Esophagus muscularis mucosa (tissue), 4 donors: ENCODE measurements at places on chromosomes 3 and 15. TPM values are rescaled to one million over a fixed set of nuclear protein-coding genes. Genes with fewer than 3 reads are reported as not detected.

Gene GOLGA6D
- not detected for total RNA-seq

Gene SLC22A13
- 0.29 TPM for total RNA-seq

Gene PARP15
- total RNA-seq: 0.39 TPM

Gene EFCAB12
- total RNA-seq: not detected

Gene PARP16
- 11.2 TPM for total RNA-seq

Gene ATP8B4
- 6.3 TPM for total RNA-seq

Gene TPRG1
- total RNA-seq: 4.3 TPM

Gene HGD
- total RNA-seq: not detected

Gene FAM162A
- total RNA-seq: 28.2 TPM

Gene RTP3
- not detected for total RNA-seq

DNA sequence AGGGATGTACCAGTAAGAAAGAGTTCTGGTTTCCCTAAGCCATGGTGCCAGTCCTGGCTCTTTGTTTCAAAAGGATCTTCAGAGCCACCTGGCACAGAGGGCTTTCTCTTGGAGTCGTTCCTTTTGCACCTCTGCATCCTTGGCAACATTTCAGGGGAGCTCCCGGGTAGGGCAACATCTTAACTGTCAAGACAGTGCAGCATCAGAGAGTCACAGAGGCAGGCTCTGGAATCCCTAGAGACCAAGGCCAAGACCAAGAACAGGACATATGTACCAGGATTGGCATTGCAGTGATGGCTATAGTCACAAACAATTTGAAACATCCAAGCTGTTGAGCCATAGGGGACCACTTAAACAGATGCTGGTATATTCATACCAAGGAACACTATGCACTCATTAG lies 129.4 kb upstream of the ADPGK start:
- H3K36me3 ChIP-seq: no peaks in the 10 kb centered on the region
- H3K4me3 ChIP-seq: no peak overlapping the region
- DNase-seq: no peak
- no peaks in the 10 kb centered on the region for H3K4me1 ChIP-seq
- no peak overlapping the region for H3K27ac ChIP-seq

GRCh38 chr3:58161435-58162398 lies 49.1 kb downstream of the DNASE1L3 start:
- H3K27me3 ChIP-seq: no peaks in the 10 kb centered on the region
- H3K36me3 ChIP-seq: peaks cover 66% of the 10 kb centered on the region
- H3K4me3 ChIP-seq: no peak overlapping the region
- DNase-seq: peak; percentile 96

DNA sequence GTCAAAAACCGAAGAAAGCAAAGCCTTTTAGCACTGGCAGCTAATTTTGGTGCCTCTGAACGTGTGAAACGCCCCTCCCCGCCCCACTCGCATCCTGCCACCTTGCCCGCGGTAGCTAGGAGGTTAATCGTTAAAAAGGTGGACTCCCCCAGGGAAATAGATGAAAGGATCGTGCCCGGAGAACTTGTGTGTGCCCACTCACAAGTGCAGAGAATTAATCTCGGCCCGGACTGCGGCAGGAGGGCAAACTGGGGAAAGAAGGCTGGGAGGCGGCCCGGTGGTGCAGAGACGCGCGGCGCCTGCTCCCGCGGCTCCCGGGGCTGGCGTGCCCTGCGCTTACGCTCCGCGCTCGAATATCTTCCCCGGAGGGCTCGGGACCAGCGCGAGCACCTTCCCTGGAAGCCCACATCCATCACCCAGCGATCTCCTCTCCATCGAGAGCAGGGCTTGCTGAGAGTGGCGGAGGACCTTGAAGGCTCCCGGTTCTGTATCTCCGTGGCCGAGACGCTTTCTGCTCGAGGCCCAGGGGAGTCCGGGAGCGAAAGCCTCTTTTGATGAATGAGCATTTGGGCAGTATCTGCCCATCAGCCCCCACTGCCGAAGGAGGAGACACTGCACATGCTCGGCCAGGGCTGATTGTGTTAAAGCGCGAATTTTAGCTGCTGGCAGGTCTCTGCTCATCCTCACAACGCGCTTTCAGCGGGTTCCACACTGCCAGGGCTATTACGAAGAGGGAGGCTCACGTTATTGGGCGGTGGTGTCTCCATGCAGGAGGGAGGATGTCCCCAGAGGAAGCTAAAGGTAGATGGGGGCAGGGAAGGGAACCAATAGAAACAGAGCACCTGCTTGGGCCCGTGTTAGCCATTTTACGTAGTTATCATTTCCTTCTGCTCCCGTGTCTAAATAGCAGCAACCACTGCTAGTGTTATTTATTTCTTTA lies 1.3 kb upstream of the SPTSSB start:
- H3K27me3 ChIP-seq: peaks cover 35% of the 10 kb centered on the region
- no peaks in the 10 kb centered on the region for H3K36me3 ChIP-seq
- H3K27ac ChIP-seq: peak overlapping the region; percentile 0
- DNase-seq: no peak
- H3K4me1 ChIP-seq: peaks cover 20% of the 10 kb centered on the region

- H3K27ac ChIP-seq: no peak overlapping the region
- no peaks in the 10 kb centered on the region for H3K4me1 ChIP-seq
- no peak overlapping the region for H3K4me3 ChIP-seq
- no peaks in the 10 kb centered on the region for H3K36me3 ChIP-seq
- no peaks in the 10 kb centered on the region for H3K27me3 ChIP-seq
Observed at GRCh38 chr3:53688989-53689388, 157.2 kb downstream of the CHDH start.

DNA sequence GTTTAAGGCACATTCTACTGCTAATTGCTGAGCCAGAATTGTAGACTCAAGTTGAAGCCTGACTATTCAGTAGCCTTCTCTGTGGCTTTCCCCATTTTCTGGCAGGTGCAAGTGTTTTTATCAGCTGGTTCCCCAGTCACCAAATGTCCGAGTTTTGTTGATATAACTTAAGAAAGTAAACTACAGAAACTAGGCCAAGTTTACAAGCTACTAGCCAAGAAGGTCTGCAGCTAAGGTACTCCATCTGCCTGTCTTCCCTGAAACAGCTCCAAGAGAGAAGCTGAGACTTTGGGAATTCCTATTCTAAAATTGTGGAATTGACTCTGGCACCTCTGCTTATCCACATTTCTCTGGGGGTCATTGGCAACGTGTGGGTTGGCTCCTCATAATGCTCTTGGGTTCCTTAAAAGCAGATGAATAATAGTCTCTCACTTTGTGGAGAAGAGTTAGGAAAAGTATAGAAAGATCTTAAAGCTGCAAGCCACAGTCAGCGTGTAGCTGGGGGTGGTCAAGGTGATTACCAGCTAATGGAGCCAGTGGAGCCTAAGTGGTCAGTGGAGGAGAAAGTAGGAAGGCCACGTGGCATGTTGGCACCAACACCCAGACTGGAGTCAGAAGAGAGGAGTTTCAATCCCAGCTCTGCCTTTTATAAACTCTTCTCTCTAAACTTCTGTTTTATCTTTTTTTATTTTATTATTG lies 128.8 kb downstream of the PEX5L start:
- H3K36me3 ChIP-seq: no peaks in the 10 kb centered on the region
- no peak overlapping the region for H3K27ac ChIP-seq
- H3K4me3 ChIP-seq: no peak overlapping the region

DNA sequence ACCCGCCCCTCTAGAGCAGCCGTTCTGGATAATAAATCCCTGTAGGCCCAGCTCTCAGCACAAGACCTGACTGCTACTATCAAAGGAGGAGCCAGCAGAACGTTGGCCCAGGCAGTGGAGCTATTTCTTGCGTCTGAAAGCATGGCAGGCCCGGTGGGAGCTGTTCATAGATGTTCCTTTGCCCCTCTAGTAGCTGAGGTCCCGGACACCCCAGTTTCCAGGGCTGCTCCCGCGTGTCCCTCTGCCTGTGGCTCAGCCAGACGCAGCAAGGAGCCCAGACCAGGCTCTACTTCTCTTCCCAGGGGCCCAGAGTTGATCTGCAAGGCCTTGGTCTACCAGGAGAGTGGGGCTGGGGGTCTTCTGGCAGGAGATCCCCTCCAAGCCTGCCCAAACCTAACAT lies 76.1 kb downstream of the FAM174B start:
- no peaks in the 10 kb centered on the region for H3K4me1 ChIP-seq
- no peaks in the 10 kb centered on the region for H3K27me3 ChIP-seq
- H3K36me3 ChIP-seq: no peaks in the 10 kb centered on the region
- no peak overlapping the region for H3K27ac ChIP-seq
- no peak overlapping the region for H3K4me3 ChIP-seq

- H3K27me3 ChIP-seq: no peaks in the 10 kb centered on the region
- no peaks in the 10 kb centered on the region for H3K36me3 ChIP-seq
- no peaks in the 10 kb centered on the region for H3K4me1 ChIP-seq
- DNase-seq: no peak
- no peak overlapping the region for H3K4me3 ChIP-seq
- no peak overlapping the region for H3K27ac ChIP-seq
Observed at GRCh38 chr15:31511707-31512310, 185.2 kb downstream of the KLF13 start.

DNA sequence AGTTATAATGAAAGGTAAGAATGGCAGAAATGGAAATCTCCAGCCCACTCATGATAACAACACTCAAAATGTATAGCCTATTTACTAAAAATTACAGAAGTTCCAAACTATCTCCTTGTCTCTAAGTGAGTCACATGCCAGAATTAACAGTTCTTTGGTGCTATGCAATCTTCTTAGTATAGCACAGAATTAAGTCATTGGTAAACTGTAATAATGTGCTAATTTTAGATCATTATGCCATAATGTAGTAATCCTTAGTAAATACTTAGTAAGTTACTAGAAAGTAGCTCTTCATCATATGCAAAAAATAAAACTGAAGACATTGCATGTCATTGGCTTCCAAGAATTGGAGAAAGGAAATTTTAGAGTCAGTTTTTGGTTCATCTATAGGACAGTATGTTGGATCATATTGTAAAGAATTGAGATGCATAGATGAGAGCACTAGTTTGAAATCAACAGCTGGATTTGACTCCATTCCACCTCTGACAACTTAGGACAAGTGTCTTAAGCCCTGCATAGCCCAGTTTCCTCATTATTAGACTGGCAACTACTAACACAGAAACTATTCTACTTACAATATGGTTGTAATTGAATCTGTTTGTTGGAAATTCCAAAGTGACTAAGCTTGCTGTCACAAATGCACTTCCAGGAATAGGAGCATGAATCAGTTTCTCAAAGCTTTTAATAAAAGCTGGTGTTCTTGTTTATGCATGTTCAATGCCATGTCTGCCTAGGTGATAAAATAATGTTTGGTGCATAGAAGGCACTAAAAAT lies 40.1 kb upstream of the CD47 start:
- no peak for DNase-seq
- H3K27ac ChIP-seq: no peak overlapping the region
- peaks cover 19% of the 10 kb centered on the region for H3K4me1 ChIP-seq

GRCh38 chr15:101325263-101326025 lies 30.4 kb upstream of the SNRPA1 start:
- H3K27ac ChIP-seq: no peak overlapping the region
- no peak for DNase-seq
- no peak overlapping the region for H3K4me3 ChIP-seq
- H3K36me3 ChIP-seq: no peaks in the 10 kb centered on the region

DNA sequence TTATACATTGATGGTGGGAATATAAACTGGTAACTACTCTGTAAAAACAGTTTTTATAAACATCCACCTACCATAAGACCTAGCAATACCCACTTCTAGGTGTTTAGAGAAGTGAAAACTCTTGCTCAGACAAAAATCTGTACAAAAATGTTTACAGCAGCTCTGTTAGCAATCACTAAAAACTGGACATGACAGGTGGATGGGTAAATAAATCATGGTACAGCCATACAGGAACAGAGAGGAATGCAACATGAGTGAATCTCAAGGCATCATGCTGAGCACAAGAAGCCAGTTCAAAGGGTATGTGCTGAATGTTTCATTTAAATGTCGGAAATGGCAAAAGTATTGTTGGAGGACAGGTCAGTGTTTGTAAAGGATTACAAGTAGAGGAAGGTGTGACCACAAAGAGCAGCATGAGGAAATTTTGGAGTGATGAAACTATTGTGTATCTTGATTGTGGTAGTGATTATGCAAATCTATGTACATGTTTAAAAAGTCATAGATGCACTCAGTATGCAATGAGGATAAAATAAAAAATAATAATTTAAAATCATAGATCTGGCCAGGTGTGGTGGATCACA lies 2.8 kb upstream of the RNU5A-1 start:
- no peaks in the 10 kb centered on the region for H3K27me3 ChIP-seq
- no peaks in the 10 kb centered on the region for H3K36me3 ChIP-seq
- H3K4me3 ChIP-seq: no peak overlapping the region
- H3K4me1 ChIP-seq: peaks cover 8% of the 10 kb centered on the region
- no peak for DNase-seq

- no peaks in the 10 kb centered on the region for H3K36me3 ChIP-seq
- H3K4me3 ChIP-seq: no peak overlapping the region
- no peak overlapping the region for H3K27ac ChIP-seq
- no peaks in the 10 kb centered on the region for H3K27me3 ChIP-seq
- no peaks in the 10 kb centered on the region for H3K4me1 ChIP-seq
Observed at GRCh38 chr15:59124261-59124660, 19.3 kb downstream of the CCNB2 start.

DNA sequence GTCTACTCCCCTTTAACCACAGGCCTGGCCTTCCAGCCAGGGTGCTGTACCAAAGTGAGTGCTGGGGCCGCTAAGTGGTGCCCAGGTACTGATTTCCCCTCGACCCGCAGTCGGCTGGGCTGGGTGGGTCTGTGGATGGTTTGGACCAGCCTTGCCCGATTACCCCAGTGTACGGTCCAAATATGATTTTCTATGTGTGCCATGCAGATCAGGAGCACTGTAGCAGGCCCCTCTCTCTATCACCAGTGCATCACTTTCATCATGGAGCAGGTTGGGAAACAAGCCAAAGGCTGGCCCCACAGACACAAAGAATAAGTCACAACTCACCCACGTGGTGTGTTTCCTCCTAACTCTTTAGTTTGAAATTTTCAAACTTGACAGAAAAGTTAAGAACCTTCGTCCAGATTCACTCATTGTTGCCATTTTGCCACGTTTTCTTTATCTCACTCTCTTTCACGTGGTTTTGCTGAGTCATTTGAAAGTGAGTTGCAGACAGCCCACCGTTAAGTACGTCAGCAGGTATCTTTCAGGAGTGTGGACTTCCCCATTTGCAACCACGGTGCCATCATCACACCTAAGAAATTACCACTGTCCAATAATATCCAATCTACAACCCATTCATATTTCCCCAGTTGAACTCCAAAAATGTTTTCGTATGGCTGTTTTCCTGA lies 37.0 kb downstream of the ZNF710 start:
- no peak overlapping the region for H3K27ac ChIP-seq
- no peak for DNase-seq
- H3K27me3 ChIP-seq: no peaks in the 10 kb centered on the region
- H3K4me3 ChIP-seq: no peak overlapping the region
